Stimulated activated CD4-positive, alpha-beta T cell treated with anti-CD3 and anti-CD28 coated beads, TNF-alpha, amount 100 ng/mL, for 48 hours (primary cell): ENCODE measurements at places on chromosomes 2 and 18.

DNA sequence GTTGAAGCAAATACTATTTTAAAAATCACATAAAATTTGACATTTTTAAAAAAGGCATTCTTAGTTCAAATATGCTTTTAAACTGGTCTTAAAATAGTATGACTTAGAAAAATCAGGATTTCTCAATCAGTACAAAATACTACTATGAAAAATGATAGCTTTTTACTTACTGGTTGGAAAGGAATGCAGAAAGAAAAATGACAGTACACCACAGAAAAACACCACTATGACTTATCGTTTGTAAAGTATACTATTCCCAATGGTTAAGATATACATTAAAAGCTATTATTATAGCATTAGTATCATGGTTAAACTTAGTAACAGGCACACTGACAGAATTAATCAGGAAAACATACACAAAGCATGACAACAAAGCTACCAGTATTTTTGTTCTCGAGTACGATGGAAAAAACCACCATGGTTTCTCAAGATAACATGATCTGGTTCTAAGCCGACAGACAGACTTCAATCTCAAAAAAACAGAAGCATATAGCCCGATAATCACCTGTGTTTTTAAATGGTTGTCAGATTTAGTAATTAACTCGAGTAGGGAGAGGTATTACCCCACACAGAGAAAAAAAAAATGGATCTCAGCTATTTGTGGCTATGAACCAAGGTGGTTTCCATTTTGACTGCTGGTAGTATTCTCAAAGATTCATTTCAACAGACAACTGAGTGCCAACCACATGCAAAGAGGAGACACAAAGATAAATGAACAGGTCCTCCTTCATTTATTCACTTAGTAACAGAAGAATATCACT is 39.1 kb downstream of the CUL3 start:
- DNase-seq: no peak

DNA sequence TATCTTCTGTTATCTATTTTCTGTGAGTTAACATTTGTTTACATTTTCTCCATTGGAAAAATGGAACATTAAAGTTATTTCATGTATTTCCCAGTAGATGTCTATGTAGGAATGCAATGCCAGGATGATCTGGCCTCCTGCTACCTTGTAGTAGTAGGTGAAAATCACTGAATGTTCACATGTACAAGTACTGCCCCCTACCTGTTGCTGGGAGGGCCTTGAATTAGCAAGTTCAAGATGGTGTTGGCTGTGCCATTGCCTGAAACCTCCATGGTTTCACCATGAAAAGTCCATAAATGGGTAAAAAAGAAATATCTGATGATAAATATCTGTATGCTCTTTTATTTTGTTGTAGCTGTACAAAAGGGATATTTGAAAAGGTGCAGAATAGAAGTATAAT is 30.7 kb downstream of the XRCC5 start:
- DNase-seq: no peak

DNA sequence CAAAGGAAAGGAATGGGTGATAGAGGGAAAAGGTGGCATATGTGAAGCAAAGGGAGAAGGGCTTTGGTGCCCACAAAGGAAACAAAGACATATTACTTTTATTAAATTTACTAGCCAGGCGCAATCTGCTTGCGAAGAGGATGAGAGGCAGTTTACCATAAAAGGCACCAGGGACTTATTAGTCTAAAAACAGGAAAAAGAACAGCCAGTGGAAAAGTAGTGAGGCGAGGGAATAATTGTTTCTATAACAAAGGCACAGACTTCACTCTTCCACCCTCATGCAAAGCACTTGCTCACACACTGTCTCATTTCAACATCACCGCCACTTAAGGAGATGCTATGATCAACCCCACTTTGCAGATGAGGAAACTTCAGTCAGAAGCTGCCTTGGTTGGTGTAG is 210.5 kb downstream of the ALPK2 start:
- DNase-seq: no peak

DNA sequence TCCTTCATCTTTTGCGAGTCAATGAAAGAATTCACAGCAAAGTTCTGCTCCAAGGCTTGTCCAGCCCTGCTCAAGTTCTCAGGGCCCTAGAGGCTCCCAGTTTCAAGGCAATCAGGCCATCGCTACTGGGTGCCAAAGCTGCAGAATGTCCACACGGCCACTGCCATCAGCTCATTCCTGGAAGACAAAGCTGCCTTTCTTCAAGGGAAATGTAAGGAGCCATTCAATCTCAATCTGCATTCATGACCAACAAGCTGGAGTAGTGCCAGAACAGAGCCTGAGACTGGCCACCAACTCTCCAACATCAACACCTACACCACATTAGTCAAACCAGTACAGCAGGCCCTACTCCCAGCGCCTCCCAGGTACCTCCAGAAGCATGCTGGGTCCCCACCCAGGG is 202.2 kb downstream of the TCF4 start:
- no peak for DNase-seq

DNA sequence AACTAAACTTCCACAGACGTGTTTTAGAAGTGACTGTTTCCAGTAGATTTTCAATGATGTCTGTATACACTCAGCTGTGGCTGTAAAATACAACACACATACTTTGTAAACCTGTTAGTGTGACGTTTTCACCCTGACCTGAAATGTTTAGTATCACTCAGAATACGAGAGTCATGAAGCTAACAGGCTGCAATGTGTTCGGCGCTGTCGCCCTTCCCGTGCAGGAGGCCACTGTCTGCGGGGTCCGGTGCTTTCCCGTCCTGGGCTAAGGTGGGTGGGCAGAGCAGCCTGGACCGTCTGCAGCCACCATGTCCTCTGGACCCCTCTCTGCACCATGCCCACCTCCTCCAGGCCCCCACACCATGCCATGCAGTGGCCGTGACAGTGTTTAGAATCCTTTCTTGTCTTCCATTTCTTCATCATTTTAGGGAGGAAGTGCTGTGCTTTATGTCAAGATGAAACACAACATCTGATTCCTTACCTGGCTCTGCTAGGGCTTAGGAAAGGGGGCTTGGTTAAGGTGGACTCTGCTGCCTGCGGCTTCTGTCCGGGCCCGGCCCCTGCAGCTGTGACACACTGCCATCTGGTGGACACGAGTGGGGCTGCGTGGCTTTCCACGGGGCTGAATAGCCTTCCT is 53.8 kb upstream of the RBM44 start:
- peak; percentile 34 for DNase-seq

DNA sequence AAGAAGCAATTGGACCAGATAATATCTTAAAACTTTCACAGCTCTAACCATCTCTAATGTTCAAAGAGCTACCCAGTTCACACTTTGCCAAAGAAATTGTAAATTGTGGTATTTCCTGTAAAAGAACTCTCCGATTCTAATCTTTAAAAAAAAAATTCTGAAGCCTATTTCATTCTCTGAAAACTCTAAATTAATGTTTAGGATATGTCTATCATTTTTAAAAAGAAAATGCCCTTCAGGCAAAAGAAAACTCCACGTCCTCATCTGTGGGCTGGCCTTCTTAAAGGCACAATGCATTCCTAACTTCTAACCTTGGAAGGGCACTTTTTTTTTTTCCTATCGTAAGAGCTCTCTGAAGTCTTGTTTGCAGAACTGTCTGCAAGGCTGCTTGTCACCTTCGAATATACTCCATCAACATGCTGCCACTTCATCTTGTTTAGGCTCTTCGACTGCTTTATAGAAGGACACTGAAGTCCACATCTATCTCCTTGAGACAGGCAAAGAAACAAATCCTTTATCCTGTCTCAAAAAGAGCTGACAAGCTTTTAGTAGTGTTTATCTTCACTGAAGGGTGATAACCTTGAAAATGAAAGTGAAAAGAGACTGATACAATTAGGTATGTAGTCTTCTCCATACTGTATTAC is 124.3 kb upstream of the SLC39A10 start:
- DNase-seq: no peak

DNA sequence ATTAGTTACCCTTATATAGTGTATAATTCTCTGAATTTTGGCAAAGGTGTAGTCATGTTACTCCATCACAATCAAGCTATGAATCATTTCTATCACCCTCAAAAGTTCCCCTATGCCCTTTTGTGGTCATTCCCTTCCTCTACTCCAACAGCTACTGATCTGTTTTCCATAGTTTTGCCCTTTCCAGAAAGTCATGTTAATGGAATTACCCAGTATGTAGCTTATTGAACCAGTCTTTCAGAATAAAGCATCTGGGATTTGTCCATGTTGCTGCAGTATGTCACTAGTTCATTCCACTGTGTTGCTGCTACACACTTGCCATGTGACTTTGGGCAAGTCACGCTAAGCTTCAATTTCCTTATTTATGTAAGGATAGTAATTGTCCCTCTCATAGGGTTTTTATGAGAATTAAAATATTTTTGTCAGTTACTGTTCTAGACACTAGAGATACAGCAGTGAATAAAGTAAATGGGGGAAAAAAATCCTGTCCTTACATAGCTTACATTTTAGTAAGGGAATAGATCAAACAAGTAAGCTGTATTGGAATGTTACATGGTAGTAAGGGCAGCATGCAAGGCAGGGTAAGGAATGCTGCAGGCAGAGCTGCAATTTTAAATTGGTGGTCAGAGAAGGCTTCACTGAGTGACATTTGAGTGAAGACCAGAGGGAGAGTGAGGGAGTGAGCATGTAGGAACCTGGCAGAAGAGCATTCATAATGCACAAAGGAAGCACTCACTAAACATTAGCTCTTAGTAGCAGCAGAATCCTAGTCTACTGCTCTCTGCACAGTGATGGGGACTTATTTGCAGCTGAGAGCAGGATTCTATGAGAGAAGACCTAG is 80.3 kb upstream of the TSPYL6 start:
- no peak for DNase-seq

DNA sequence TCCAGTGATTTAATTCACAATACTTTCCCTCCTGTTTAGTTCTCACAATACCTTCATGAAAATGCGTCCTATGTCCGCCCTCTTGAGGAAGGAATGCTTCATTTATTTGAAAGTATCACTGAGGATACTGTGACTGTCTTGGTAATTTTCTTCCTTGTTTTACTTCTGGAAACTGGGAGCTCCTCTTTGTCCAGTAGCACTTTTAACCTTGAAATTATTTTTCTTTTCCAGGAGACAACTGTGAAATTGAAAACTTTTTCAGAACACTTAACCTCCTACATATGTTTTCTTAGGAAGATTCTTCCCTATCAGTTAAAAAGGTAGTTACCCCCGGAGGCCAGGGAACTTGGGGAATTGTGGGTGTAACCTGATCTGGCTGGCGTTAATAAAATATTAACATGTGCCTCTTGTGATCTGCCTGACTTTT is 58.9 kb upstream of the STON1 start:
- no peak for DNase-seq

GRCh38 chr2:22497789-22498188 is 887.2 kb upstream of the KLHL29 start:
- no peak for DNase-seq

- no peak for DNase-seq
These were observed 888.3 kb upstream of the CELF4 start for GRCh38 chr18:38453880-38454279.

GRCh38 chr2:85647823-85648526 is 20.0 kb downstream of the SFTPB start:
- no peak for DNase-seq

DNA sequence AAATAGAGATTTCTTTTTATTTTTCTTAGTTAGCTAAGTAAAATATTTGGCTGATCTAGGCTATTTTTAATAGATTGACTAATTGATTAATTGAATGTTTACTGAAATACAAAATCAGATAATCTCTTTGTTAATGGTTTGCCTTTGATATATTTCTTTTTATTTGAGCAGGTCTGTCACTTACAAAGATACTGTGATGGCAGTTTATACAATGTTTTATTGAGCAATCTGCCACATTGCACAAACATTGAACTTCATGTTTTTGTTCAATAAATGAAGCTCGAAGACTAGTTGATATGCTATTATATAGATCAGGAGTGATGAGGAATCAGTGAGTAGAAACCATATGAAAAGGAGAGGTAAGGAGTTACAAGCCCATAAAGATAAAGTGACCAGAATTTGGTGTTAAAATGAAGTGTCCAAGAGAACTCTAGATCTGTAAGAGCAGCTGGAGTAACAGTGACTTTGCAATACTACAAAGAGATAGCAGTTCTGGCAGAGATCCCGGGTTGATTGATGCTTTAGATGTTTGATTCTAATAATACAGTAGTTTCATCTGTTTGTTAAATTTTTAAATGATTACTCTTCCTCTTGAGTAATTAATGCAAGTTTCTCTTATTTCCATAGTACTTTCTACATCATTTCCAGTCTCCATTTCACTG is 574.2 kb downstream of the CCDC85A start:
- DNase-seq: no peak

GRCh38 chr2:109110170-109110569 is 18.8 kb upstream of the SH3RF3 start:
- no peak for DNase-seq

DNA sequence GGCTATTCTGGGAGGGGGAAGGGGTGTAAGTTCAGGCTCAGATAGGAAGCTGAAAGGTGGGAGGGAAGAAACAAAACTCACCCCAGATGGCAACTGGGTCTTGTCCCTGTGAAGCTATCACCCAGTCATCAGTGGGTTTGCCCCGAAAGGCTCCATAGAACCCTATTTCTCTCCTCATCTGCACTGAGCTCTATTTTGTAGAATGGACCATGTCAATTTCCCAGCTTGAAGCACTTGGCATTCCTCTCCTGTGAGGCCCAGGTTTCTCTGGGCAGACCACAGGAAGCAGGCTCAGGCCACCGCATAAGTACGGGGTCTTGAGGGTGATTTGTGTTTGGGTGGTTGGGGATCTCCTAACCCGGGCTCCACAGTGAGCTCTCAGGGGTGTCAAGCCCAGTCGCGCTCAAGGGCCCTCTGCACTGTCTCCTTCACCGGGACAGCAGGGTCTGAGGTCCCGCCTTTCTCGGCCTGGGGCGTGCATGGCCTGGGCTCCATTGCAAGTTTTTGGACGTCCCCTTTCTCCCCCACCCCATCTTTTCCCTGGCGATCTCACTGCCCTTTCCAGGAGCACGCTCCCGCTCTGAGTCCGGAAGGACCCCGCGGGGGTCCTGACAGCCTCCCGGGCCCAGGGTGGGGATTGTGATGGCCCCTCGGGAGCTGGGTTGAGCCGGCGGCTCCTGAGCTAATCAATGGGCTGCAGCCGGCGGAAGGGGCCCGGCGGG is 27.3 kb upstream of the NOTO start:
- DNase-seq: no peak

- no peak for DNase-seq
These were observed 711.9 kb upstream of the RAB6C start for GRCh38 chr2:129267559-129267958.

DNA sequence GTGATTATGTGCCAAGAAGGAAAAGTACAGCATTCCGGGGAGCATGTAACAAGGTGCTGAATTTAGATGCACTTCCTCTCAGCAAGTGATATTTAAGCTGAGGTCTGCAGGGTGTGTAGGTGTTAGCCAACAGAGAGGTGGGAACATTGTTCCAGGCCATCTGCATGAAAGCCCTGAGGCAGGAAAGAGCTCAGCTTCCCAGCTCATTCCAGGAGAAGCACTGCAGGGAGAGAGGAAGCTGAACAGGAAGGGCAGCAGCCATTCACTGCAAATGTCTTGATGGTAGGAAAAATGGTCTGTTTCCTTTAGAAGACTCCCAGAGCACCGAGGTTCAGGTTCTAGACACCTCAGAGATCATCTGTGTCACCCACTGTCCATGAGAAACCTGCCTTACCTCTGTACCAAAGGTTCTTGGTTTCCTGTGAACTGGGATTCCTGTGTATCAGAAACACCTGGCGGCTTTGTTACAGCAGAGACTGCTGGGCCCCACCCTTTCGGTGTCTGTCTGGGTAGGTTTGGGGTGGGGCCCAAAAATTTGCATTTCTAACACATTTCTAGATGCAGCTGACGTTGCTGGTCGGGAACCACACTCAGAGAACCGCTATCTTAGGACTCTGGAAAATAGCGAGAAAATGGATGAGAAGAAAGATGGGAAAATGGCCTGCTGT is 84.0 kb downstream of the RTN4 start:
- no peak for DNase-seq

- no peak for DNase-seq
These were observed 17.2 kb upstream of the ASXL3 start for GRCh38 chr18:33560686-33561370.
